ENCODE measurements at places on chromosomes 12 and 14. TPM values are rescaled to one million over a fixed set of nuclear protein-coding genes. Genes with fewer than 3 reads are reported as not detected.

The LUM gene
- 293 TPM for total RNA-seq

GRCh38 chr14:81401420-81402122, 1.4 kb upstream of the STON2 start:
- peak; percentile 90 for DNase-seq

The KIF26A gene
- total RNA-seq = not detected

GRCh38 chr12:52831251-52831650, 2.9 kb downstream of the KRT79 start:
- DNase-seq = no peak

- no peak for DNase-seq
Measured at GRCh38 chr14:66998013-66998412, 191.2 kb upstream of the GARIN2 start.

The ARMH4 gene
- total RNA-seq = 0.91 TPM

DNA sequence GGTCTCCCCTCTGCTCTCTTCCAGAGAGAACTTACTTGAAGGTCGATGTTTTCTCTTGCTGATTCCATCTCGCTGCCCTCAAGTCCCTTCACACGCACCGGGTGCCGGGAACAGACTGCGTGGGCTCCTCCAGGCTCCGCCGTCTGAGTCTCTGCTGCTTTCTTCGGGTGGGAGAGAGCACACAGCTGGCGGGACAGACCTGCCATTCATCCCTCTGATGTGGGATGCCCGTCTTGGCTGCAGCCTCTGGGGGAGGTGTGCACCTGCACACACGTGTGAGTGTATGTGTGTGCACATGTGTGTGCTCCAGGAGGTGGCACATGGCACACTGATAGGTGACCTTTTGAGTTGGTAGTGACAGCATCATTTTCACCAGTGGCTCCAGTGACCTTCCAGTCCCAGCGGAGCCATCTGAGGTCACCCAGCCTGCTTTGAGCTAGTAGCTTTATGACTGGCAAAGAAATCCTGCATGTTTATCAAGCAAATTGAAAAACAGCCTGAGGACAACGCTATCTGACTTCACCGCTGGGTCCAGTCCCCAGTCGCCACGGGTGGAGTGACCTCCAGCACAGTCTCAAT, at the start of gene NINJ2:
TSS of gene NINJ2 (minus strand) at position 153 of the 579 bp plus-strand sequence. CDS start at position 68, 85 bp downstream.
- DNase-seq = no peak

The KRT6A gene
- not detected for total RNA-seq

DNA sequence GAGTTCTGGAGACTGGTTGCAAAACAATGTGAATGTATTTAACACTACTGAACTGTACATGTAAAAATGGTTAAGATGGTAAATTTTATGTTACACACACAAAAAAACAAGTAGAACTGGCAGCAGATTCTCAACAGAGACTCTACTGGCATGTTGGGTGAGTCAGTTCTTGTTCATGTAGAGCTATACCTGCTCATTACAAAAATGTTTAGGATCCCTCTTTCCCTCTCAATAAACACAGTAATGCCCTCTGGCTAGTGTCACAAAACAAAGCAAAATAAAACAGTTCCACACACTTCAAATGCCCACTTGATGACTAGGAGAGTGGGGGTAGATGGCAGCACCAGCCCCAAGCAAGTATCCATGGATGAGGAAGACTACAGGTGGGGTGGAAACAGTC, 13.7 kb upstream of the ZNF740 start:
- peak; percentile 48 for DNase-seq

DNA sequence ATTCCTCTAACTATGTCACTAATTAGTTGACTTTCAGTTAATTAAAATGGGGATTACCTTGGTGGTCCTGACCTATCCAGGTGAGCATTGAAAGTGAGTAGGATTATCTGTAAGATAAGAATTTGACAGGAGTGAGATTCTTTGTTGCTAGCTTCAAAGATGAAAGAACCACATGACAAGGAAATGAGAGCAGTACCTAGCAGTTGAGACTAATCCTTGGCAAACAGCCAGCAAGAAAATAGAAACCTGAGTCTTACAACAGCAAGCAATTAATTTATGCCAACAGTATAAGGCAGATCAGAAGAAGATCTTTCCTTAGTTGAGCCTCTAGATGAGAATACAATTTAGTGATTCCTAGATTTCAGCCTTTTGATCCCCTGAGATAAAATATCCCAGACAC, 1058.4 kb downstream of the LRFN5 start:
- DNase-seq = no peak

The ISCA2 gene
- total RNA-seq = 29.8 TPM

DNA sequence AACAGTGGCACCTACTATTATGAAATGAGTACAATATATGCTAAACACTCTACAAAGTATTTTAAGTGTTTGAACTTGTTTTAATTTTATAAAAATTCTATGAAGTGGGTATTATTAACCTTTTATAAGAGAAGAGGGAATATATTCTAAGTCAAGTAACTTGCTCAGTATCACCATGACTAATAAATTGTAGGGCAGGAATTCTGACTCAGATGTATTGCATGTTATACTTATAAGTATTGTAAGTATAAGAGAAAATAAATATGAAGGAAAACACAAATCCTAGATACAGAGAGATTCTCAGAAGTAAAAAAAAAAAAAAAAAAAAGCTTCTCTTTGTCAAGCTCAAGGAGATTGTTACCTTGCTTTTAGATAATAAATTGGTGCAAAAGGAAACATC, 893.2 kb downstream of the SLC16A7 start:
- no peak for DNase-seq

The FAIM2 gene
- total RNA-seq = 0.49 TPM

GRCh38 chr14:23548351-23549318, 2.9 kb downstream of the ZFHX2 start:
- peak; percentile 25 for DNase-seq

- peak; percentile 7 for DNase-seq
Measured at GRCh38 chr12:125110641-125111360, 45.6 kb downstream of the AACS start.

DNA sequence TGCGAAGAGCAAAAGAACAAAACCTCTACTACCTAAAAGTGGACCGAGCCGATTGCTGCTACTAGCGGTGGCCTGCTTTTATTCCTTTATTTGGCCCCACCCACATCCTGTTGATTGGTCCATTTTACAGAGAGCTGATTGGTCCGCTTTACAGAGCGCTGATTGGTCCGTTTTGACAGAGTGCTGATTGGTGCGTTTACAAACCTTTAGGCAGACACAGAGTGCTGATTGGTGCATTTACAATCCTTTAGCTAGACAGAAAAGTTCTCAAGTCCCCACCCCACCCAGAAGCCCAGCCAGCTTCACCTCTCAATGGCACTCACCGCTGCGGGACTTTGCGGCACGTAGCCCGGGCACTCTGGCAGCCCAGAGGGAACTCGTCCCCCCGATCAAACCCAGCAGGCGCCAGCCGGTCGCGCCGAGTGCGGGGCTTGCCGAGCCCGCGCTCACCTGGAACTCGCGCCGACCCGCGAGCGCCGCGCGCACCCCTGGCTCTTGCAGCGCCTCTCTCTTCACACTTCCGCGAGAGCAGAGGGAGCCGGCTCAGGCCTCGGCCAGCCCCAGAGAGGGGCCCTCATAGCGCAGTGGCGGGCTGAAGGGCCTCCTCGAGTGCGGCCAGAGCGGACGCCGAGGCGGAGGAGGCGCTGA, 8.7 kb upstream of the FGD4 start:
- DNase-seq = no peak

The STYK1 gene
- 5.9 TPM for total RNA-seq

GRCh38 chr12:12731178-12731577, 14.0 kb downstream of the CDKN1B start:
- DNase-seq = no peak

GRCh38 chr12:102765736-102766135, 151.3 kb downstream of the PAH start:
- peak; percentile 35 for DNase-seq

The IGF1 gene
- total RNA-seq = not detected

- peak; percentile 51 for DNase-seq
Measured at GRCh38 chr12:79527473-79527872, 163.3 kb downstream of the PAWR start.

The ZNF410 gene
- total RNA-seq = 110 TPM

DNA sequence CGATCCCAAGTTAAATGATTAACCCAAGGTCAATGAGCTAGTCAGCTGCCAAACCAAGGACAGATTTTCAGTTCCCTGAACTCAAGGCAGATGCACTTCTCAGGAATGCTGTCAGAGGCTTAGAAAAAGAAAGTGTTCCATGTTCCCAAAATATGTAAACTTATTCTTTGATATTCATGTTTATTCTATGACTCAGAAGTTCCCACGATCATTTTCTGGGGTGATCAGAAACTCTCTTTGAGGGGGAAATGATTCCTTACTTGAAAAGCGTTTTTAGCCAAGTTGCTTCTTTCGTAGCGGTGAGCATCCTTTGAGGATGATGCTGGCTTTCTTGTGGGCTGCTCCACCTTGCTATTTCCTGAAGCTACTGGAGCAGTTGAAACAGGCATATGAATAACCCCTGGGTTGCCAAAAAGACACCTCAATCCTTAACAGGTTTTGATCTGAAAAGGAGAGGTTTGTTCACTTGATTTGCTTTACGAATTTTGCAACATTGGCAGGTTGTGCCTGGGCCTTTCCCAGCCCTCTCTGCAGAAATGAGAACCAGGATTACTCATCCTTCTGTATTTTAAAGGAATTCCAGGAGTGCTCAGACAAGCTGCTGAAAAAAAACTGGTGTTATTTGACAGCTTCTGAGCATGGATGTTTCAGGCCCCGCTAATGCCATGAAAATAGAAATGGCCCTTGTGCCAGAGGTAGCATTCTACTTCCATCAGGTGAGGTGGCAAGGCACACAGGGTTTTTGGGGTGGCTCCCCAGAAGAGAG, 121.4 kb upstream of the HIF1A start:
- DNase-seq = peak; percentile 82

DNA sequence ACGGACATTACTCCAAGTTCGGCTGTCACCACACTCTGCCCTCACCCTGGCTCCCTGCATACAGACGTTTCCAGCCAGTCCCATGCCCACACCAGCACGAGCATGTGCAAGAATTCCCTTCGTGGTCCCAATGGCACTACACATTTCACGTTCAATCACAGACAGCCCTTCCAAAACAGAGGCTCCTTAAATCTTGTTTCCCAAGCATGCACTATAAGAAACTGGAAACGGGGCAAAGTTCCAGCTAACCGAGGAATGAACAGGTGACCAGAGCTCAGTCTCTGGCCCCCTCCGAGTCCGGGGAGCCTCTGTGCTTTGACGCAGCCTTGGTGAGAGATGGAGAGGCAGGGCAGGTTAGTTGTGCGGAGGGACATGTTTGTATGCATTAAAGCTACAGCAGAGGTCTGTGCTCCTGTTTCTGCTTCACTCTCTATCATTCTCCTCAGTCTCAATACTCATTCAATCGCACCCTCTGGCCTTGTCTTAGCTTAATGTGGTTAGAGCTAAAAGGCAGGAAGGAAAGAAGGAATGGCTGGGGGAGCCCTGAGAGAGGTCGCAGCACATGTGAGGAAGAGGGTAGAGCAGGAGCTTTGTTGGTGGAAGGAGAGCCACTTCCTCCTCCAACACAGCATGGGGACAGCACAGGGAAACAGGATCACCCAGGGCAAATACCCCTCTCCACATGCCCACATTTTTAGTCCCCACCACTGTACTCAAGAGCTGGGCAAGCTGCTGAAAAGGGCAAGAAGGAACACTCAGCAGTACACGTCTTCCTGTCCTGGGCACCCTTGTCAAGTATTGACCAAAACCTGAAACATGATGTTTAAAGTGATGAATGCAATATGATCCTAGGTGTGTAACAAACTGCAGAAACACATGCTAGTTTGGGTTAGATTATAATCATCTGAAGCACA, 12.2 kb upstream of the SELPLG start:
- DNase-seq = no peak

- DNase-seq = no peak
Measured at GRCh38 chr12:31026202-31026601, 47.5 kb upstream of the DDX11 start.

All from M059J (cell line).